ENCODE measurements at places on chromosomes 12 and 14.

DNA sequence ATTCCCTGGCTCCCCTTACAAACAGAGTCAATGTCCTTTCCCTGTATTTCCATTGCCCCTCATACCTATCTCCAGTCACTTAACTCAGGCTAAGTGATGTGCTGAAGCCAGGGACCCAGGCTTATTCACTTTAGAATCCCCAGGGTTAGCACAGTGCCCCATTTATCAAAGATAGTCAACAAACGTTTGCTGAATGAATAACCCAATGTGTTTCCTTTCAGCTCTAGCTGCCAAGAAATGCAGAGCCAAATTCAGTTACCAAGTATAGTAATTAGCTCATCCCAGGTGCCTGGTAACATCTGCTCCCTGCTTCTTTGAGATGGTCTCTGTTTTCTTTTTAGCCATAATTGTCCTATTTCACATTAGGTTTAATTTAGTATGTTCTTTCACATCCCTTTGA, 189.5 kb downstream of the PHLDA1 start:
- peak; percentile 51 for DNase-seq

- DNase-seq = no peak
Measured at GRCh38 chr12:89029961-89030360, 322.3 kb downstream of the DUSP6 start.

GRCh38 chr12:29867823-29868222, 84.1 kb upstream of the TMTC1 start:
- no peak for DNase-seq

DNA sequence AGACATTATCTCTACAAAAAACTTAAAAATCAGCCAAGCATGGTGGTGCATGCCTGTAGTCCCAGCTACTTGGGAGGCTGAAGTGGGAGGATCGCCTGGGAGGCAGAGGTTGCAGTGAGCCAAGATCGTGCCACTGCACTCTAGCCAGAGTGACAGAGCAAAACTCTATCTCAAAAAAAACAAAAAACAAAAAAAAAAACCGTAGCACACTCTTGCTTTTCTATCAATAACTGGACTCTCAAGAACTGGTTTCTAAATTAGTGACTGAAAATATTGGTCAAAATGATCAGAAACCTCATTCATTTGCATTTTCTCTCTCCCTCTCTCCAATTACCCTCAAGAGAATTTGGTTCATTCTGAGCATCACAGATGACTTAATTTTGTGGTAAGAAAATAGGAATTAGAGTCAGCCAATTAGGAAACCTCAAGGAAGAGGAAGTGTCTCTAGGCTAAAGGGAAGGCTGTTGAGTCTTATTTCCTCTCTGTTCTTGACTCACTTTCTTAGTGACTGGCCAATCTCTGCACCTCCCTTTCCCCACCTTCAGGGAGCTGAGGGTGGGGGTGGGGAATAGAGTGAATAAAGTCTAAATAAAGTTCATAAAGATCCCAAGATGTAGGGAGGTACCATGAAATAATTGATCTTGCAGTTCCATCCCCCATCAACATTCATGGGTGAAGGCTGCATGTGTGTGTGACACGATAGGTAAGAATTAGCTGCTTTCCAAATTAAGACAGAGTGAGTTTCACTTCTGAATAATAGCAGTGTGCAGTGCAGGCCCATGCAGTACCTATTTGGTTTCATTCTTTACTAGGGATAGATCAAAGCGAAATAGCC, 6.8 kb upstream of the PSMA6 start:
- DNase-seq = no peak

All from NCI-H2081 treated with DMSO at 0.1 percent for 48 hours (cell line).